ENCODE measurements at places on chromosomes 3 and 15.

GRCh38 chr3:73448041-73448440, 176.7 kb downstream of the PDZRN3 start:
- no peak for DNase-seq

DNA sequence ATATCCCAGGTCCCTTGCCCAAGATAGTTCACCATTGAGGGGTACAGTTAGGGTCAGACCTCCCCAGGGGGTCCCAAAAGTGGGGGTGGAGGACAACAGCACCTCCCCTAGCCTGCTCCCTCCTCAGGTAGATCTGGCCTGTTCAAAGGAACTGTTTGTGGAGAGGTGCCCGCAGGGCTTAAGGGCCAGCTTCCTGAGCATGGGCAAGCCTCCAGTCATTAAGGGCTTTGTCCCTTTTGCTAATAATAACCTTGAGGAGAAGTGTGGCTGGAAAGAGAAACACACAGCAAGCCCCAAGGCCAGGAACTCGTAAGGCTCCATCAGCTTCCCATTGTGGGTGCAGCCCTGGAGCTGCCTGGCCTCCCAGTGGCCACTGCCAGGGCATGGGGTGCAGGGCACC, 47.4 kb downstream of the ISG20 start:
- no peak for DNase-seq

DNA sequence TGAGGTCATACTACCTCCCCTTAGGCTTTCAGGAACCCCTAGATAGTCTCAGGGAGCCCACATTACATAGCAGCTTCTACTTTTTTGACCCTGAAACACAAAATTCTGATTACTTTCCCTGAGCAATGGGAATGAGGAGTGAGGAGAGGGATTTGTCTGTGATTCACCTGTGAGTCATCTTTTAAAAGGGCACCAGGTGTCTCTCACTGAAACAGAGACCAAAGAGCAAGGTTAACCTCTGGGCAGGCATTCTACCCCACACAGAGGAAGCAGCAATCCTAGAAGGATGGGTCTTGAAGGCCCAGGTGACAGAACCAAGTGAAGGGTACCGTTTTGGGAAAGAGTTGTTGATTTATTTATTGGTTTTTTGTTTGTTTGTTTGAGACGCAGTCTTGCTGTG, 31.1 kb upstream of the UBE2E2 start:
- DNase-seq = no peak

GRCh38 chr3:45549961-45550360, 44.6 kb upstream of the LIMD1 start:
- DNase-seq = no peak

DNA sequence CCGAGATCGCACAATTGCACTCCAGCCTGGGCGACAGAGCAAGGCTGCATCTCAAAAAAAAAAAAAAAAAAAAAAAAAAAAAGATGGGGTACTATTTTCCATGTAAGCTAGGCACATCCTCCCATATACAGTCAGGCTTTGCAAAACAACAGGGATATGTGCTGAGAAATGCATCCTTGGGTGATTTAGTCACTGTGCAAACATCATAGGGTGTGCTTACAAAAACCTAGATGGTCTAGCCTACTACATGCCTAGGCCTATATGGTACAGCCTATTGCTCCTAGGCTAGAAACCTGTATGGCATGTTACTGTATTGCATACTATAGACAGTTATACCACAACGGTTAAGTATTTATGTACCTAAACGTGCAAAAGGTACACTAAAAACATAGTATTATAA, 75.0 kb downstream of the TTBK2 start:
- no peak for DNase-seq

DNA sequence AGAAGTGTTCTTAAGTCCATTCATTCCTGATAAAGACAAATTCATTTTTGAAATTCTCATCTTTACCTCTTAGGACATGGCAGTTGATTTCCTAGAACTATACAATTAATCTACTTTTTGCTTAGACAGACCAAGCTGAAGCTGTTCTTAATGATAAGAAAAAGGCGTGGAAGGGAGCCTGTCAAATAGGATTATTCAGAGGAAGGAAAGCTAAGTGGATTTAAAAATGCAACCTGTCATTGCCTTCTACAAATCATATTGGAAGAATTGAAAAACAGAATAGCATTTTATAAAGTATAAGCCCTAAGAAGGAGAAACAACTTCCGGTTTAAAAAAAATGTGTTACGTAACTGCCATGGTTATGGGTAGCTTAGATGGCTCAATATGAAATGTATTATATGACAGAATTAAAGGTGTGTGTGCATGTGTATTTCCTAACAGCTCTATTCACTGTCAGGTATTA, 81.2 kb upstream of the RAP2B start:
- no peak for DNase-seq

Measured in left hindlimb (tissue), 1 donor.